Gastroesophageal sphincter (tissue), 4 donors: ENCODE measurements at places on chromosomes 5 and 9.

GRCh38 chr5:123549256-123549904 lies 37.4 kb downstream of the CSNK1G3 start:
- no peak for ATAC-seq

DNA sequence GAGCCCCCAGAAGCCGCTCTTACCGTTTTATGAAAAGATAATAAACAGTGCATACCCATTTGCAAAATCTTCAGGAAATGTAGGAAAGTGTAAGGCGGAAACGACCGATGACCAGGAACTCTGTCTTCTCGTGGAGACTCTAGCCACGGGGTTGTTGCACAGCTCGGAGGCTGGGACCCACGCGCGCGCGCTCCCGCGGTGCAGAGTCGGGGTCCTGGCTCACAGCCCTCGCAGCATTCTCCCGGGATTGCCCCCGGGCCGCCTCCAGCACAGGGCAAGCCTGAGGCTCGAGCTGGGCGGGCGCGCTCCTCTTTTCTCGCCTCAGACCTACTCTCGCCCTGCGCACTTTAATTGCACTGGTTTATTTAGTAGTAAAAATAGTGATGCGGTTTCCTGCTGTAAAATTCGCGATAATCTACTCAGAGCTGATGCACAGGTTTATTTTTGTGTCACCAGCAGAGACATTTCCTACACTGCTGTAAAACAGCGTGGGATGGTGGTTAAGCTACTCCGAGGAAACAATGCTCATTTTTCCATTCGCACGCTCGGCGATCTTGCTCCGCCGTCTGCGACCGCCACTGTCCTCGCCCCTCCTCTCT lies 15.5 kb downstream of the TRIM7 start:
- ATAC-seq: no peak

DNA sequence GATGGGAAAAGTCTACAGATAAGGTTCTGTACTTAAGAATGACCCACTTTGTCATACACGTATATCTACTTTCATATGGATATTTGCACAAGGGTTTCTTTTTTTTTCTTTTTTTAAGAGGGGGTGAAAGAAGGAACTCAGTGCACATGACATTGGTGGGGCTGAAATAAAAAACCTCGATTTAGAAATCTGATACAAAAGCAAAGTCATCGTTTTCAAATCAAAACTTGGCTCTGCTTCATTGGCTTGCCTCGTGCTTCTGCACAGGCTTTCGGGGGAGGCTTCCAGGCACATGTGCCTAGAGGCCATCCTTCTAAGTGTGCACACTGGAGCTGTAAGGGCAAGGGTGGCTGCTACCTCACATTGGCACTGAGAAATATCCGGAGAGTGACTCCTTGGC lies 31.1 kb downstream of the PTTG1 start:
- no peak for ATAC-seq

DNA sequence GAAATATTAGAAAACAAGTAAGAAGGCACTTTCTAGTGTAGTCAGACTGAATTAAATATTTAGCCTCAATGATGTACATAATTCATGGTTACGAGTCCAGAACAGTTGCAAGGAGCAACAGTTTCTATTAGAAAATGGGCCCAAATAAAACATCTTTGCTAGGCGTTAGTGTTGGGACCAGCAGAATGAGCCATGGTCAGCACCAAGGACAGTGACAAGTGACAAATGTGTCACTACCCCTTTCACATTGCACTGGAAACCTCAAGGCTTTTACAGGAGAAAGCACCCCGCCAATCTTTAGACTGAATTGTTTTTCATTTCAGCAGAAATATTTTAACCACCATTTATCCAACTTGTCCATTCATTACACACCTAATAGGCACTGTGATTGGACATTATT lies 301.3 kb upstream of the ADCY2 start:
- no peak for ATAC-seq

- no peak for ATAC-seq
Observed at GRCh38 chr5:164256351-164256750, 750.9 kb downstream of the MAT2B start.
